Pancreas (tissue), 10 donors: ENCODE measurements at places on chromosomes 1 and 21. TPM values are rescaled to one million over a fixed set of nuclear protein-coding genes. Genes with fewer than 3 reads are reported as not detected.

DNA sequence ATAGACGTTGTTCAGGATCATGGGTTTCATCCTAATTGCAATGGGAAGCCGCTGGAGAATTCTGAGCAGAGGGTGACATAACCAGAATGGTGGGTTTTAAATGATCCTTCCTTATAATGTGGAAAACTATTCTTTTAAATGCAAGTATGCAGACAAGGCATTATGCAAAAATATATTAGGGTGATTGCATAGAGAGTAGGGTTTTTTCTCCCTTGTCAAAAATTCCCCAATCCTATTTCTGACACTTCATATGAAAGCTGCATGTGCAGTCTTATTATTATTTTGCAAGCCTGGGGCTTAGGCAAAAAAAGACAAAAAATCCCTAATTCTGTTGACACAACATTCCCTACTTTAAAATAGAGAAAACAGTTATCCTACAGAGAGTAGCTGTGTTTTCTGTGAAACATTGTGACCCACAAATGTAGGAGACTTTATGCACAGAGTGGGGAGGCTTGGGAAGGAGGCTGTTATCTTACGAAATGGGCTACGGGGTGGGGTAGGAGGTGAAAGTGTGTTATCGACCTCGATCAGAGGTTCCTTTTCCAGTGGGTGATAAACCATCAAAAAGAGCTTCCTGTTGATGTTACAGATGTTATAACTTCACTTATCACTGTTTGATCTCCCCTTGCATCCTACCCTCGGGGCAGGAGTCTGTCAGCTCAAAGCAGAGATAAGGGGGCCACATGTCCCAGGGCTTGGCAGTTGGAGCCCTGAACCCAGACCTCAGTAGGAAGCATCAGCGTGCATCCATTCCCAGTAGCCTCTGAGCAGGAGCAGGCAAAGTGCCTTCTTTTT is 27.2 kb downstream of the RHEX start:
- H3K27ac ChIP-seq, result no peak overlapping the region
- no peak overlapping the region for H3K4me3 ChIP-seq
- H3K4me1 ChIP-seq, result no peaks in the 10 kb centered on the region
- H3K36me3 ChIP-seq, result no peaks in the 10 kb centered on the region

Gene PTGFR
- total RNA-seq, result 1.8 TPM

DNA sequence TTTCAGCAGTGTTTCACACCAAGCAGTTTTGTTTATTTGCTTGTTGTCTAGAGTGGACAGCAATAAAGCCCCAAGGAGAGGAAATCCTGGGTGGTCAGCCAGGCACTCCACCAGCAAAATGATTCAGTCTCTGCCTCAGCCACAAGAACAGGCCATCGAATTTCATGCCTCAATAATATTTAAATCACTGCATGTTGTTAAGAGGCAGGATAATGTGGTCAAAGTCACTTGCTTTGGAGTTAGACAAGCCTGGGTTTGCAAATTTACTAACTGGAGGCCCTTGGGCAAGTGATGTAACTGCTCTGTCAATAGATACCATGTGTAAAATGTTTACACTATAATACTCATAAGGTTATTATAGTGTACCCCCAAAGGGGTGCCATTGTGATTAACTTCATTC is 349.6 kb downstream of the LMO4 start:
- no peaks in the 10 kb centered on the region for H3K36me3 ChIP-seq
- no peak overlapping the region for H3K4me3 ChIP-seq
- no peaks in the 10 kb centered on the region for H3K4me1 ChIP-seq
- no peak overlapping the region for H3K27ac ChIP-seq
- no peak for DNase-seq
- no peaks in the 10 kb centered on the region for H3K27me3 ChIP-seq

DNA sequence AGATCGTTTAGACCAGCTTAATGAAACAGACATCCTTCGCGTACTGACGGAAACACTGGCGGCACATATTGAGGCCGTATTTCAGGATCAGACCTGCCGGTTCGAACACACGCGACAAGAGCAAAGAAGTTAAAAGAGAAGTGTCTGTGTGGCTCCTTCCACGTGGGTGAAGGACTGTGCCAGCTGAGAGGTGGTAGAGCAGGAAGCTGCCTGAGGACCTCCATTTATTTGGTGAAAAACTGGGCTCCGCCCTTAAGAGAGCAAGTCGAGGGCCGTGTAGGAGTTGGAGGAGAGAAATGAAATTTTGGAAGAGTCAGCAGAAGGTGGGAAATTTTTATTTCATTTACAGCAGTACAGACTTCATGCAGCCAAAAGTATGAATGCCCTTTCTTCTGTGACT is 38.8 kb upstream of the ADORA3 start:
- H3K36me3 ChIP-seq, result no peaks in the 10 kb centered on the region
- no peak overlapping the region for H3K4me3 ChIP-seq
- no peak overlapping the region for H3K27ac ChIP-seq
- no peaks in the 10 kb centered on the region for H3K27me3 ChIP-seq
- no peak for DNase-seq
- H3K4me1 ChIP-seq, result no peaks in the 10 kb centered on the region

- H3K27me3 ChIP-seq, result no peaks in the 10 kb centered on the region
- H3K4me1 ChIP-seq, result peaks cover 10% of the 10 kb centered on the region
- no peaks in the 10 kb centered on the region for H3K36me3 ChIP-seq
- no peak overlapping the region for H3K27ac ChIP-seq
- H3K4me3 ChIP-seq, result no peak overlapping the region
- DNase-seq, result no peak
Measured at GRCh38 chr1:206898089-206898914, 1.1 kb downstream of the IL24 start.

Gene RNF186
- 29.6 TPM for total RNA-seq

Gene GNG5
- total RNA-seq, result 47.2 TPM

DNA sequence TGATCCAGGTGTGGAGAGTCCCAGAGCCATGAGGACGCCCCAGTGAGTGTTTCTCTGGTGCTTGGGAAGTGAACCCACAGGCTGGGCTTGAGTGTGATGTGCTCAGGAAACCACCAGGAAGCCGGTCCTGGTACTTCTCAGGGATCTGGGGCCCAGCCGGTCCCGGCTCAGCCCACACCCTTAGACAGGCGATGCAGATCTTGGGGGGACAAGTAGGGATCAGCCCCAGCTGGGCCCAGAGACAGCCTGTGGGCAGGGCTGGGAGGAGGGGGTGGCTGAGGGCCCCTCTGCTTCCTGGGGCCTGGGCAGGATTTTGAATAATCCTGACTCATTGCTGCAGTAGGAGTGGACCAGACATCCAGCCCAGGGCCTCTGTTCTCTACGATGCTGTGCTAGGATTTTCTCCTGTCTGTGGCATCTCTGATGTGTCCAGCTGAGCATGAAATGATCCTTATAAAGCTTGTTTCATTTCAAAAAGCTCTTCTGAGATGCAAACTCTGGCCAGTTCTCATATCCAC is 698.0 kb downstream of the PTPRU start:
- no peak for DNase-seq
- H3K27ac ChIP-seq, result no peak overlapping the region
- H3K4me3 ChIP-seq, result no peak overlapping the region

DNA sequence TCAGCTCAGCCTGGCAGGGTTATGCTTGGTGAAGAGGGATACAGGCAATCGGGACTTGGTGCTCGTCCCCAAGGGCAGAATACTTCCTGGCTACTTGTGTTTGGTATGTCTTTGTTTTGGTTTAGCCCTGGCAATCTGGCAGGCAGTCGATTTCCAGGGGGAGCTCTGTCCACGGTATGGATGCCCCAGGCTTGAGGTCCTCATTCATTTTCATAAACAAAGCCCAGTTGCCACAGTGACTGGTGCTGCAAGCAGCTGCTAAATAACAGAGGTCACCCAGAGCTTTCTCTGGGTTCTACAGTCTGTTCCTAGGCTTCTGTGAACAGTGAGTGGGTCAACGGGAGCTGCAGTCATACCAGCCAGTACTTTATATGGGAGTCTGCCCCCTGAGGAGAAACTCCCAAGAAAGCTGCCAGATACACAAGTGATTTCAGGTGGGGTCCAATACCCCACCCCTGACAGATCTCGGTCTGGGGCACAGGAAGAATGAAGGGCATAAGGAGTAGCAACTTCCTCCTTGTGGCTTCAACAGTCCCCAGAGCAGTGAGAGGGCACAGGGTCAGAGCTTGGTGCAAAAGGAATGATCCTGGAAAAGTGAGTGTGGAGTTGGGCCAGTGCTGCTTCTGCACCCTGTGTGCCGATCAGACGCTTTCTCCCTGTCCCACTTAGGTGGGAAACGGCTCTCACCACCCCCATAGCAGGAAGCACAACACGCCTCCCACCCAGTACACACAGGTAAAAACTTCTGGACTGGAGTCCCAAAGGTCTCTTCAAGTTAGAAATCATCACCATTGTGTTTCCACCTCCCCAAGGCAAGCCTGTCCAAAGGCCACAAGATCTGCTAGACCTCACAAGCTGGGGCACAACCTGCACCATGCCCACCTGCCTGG is 55.5 kb downstream of the TGFBR3 start:
- no peak overlapping the region for H3K27ac ChIP-seq
- DNase-seq, result peak; percentile 70
- no peak overlapping the region for H3K4me3 ChIP-seq
- H3K4me1 ChIP-seq, result peaks cover 34% of the 10 kb centered on the region

- no peak for DNase-seq
- no peak overlapping the region for H3K27ac ChIP-seq
- H3K27me3 ChIP-seq, result no peaks in the 10 kb centered on the region
- no peaks in the 10 kb centered on the region for H3K4me1 ChIP-seq
- H3K4me3 ChIP-seq, result no peak overlapping the region
Measured at GRCh38 chr1:80369780-80370179, 1363.2 kb upstream of the ADGRL4 start.

Gene SMCP
- not detected for total RNA-seq
